ENCODE measurements at places on chromosomes 11 and 22.
A peak's percentile ranks its signal among the peaks of the same experiment; 100 is the strongest.

GRCh38 chr11:44574610-44575287 lies 9.3 kb downstream of the CD82 start:
- DNase-seq = no peak

- DNase-seq = no peak
Observed at GRCh38 chr22:25451480-25452114, 112.9 kb upstream of the GRK3 start.

DNA sequence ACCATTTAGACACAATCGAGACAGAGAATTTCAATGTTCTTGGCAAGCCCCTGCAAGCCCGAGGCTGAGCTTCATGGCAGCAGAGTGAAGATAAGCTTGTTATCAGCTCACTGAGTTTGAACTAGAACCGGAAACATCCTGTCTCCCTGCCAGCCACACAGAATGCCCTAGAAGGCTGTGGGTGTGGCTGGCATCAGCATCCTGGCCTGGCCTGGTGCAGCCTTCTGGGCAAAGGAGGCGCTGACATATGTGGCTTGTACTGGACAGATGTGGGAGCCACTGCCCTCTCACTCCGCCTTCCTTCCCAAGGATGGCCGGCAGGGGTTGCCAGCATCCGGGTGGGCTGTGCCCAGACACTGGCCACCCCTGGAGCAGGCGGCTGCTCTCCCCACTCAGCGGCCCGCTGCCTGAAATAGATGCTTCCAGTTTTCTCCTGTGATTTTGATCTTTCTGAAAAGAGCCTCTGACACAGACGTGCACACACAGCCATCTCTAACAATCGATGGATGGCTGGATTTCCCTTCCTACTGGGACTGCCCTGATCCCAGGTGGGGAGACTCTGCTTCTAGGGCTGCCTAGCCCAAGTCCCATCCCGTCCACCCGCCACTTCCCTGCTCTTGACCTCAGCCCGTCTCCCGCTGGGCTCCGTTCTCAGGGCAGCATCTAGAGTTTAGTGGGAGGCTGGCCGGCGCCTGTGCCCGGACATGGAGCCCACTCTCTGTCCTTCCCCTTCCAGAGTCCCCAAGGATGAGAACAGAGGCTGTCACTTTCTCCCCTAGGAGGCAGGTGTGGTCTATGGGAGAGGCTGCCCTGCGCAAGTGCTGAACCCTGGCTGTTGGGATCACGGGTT lies 149.7 kb downstream of the CTTN start:
- no peak for DNase-seq

DNA sequence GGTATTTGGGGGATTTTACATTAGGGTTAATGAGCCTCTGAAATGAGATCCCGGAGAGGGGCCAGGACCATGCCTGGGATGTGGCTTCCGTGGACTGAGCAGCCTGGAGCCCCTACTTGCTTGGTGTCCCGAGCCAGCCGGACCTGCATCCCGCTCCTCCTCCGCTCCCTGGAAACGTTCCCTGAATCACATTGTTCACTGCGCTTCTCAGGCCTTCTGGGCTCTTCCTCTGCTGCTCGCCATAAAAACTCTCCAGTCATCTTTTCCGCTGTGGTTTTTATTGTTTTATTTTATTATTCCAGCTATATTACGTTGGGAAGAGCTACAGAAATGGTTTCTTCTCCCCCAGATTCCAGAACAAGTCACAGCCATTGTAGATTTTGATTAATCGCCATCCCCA lies 13.3 kb upstream of the KCNQ1OT1 start:
- no peak for DNase-seq

GRCh38 chr22:33577862-33578411 lies 342.3 kb downstream of the LARGE1 start:
- no peak for DNase-seq

- DNase-seq = no peak
Observed at GRCh38 chr11:57255618-57256017, 18.6 kb upstream of the APLNR start.

DNA sequence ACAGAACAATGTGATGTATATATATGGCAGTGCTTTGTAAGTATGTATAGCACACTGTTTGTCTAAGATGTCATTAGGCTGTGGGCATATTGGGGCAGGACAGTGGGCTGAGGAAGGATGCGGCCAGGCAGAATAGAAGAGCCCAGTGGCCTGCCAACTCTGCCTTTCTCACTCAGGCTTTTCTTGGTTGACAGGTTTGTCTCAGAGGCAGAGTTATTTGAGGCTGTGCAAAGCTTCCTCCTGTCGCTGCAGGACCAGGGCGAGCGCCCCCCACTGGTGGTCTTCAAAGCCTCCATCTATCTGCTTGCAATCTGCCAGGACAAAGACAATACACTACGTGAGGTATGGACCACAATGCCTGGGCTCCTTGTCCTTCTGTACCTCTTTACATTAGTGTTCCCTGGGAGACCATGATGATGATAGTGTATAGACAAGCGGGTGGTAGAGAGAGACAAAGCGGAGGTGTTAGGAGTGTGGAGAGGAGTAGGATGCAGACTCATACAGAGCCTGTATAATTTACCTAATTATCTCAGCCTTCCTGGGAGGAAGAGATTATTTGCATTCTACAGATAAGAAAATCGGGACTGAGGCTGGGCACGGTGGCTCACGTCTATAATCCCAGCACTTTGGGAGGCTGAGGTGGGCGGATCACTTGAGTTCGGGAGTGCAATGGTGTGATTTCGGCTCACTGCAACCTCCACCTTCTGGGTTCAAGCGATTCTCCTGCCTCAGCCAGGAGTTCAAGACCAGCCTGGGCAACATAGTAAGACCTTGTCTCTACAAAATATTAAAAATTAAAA lies 37.3 kb upstream of the CCDC134 start:
- DNase-seq = peak; percentile 55

DNA sequence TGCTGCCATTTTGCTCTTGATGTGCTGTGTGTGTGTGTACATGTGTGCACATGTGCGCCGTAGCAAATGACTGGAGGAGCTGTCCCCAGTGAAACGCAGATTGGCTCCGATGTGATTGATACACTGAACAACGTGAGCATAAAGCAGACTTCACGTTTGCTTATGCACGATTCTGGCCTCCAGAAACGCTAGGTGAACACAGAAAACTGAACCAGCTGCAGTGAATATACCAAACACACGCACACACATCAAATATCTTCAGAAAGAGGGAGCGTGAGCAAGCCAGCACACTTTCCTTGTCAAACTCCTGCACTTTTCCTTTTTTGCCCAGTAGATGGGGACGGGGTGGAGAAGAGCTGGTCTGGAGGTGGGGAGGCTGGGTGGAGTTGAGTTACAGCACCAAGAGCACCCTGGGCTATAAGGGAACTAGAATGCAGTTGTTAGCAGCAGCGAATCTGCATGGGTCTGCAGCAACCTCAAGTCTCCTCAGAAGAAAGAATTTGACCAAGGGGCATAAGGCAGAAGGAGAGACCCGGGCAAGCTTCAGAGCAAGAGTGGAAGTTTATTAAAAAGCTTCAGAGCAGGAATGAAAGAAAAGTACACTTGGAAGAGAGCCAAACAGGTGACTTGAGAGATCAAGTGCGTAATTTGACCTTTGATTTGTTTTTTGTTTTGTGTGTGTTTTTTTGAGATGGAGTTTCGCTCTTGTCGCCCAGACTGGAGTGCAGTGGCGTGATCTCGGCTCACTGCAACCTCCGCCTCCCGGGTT lies 77.8 kb upstream of the CADM1 start:
- DNase-seq = peak; percentile 67

DNA sequence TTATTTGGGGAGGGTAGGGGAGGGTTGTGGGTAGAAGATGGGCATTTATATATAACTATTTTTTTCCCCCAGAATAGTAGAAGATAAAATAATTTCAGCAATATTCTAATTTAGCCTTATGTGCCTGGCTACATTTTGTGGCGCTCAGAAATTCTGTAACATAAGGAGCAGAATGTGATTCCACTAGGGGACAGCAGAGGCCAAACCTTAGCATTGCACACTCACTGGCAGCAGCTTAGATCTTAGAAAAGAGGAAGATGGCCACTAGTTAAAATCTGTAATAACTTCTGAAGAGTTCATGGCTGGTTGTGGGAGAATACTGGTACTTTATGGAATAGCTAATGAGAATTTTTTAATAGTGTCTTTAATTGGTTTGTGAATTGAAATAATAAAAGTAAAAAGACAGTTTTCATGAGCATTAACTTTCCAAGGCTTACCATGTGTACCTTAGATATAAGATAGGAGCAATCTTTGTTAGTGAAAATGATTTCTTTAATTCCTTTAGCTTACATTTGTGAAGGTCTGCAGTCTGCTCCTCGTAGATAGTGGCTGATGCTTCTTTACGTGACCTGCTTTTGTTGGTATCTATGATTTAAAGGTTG lies 33.1 kb downstream of the DDX10 start:
- peak; percentile 54 for DNase-seq

GRCh38 chr11:93655047-93655446 lies 6.4 kb upstream of the CEP295 start:
- no peak for DNase-seq

DNA sequence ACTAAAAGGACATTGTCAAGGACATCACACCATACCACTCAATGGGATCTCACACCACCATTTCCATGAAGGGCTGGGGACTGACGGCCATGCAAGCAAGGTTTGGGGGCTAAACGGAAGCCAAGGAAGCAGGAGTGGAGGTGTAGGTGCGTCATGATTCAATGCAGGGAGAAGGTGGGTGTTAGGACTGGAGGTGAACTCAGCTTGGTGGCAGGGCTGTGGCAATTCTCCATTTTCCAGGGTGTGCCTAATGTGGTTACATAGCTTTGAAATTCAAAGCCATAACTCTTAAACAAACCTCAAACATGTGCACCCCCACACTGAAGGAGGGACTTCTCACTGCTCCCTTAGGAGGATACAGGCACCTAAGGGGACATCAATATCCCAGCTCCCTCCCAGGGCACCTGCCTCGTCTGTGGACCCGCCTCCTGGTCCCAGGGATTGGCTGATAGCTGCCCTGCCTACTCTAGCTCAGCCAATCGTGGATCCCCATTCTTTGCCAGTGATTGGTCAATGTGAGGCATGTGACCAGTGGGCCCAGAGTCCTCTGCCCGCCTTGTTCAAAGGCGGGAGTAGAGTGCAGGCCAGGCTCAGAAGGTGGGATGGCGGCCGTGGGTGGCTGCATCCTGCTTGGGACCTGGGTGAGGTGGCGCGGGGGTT lies 64.6 kb downstream of the CTTN start:
- DNase-seq = no peak

DNA sequence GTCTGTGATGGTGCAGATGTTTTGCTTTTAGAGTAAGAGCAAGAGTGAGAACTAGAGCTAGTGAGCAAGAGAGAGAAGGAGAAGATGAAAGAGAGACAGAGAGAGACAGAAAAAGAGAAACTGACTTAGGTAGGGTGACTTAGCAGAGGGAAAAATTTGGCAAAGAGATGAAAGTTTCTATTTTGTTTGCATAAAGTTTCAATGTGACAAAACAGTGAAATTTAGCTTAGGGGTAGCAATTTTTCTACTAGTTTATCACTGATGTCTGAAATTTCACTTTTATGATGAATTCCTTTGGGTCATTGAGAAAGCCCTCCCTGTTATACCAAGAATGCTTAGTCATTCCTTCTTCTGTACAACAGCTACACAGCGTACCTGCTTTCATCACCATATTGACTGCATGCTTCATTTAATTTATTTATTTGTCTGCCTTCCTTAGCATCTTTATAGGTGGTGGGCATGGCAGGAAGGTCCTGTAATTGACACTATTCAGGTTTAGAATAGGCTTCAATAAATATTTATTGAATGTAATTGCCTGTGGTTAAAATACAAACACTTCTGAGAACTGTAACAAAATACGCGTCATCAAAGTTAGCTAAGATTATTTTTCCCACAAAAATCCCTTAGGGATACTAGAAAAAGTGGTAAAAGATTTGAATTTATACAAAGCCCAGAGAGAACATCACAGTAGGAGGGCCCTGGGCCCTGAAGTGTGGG lies 19.9 kb upstream of the CTSC start:
- no peak for DNase-seq

DNA sequence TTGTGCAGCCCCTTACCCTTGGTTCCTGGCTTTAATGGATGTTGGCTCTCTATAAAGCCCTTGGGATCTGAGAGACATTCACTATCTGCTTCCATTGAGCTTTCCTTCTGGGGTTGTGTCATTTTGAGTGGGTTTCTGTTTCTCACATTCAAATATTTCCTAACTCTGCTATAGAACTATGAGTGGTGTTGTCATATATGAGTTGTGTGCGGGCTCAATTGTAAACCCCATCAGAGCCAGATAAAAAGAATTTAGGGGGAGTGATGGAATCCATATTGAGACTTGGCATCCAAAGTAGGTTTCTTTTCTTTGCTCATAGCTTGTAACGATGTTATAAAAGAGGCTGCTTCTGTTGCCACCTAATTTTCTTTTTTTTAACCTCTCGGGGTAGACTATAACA lies 41.8 kb upstream of the SPON1 start:
- DNase-seq = no peak

- no peak for DNase-seq
Observed at GRCh38 chr11:58742140-58742539, 10.4 kb upstream of the GLYAT start.

GRCh38 chr11:121153472-121153871 lies 52.4 kb downstream of the TECTA start:
- DNase-seq = no peak

DNA sequence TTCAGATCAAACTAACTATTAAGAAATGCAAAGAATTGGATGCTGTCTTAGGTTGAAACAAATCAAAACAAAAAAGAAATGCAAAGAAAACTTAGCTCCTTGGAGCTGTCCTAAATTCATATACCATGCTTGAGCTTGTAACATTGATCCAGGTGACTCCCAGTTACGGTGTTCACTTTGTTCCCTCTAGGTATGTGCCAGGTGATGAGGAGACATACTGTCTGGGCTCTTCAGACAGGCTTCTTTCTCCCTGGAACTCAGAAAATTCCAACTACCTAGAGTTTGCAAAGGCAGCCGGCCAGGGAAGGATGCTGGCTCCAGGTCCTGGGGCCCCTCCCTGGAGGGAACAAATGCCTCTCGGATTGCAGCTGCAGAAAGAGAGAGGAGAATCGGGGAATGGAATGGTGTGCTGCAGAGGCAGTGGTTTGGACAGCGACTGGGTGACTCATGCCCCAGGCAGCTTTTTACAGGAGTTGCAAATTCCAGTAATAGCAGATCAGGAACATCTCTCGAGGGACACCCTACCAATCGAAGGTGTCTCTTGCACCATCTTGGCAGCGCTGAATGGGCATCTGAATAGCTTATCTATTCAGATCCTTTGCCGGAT lies 12.3 kb upstream of the ASPHD2 start:
- no peak for DNase-seq

DNA sequence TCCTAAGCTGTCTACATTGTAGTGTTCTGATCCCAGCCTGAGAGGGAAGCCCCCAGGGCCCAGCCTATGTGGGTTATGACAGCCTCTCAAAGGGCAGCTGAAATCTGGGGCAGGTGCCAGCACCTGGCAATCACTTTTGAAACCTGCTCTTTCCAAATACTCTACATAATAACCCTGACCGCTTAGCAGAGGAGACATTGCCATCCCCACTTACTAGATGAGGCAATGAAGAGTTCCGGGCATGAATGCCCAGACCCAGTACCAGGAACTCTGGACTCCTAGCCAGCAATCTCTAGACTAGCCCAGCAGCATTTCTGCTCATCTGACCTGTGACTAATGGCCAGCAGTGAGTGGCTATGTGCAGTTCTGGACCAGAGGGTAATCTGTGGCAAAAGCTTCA lies 412.4 kb upstream of the CADM1 start:
- DNase-seq = no peak

All from COR-L47 (cell line).